ENCODE measurements at places on chromosomes 3 and 15.
A peak's percentile ranks its signal among the peaks of the same experiment; 100 is the strongest.

GRCh38 chr3:111547631-111548030, 5.6 kb downstream of the CD96 start:
- DNase-seq, result peak; percentile 90

DNA sequence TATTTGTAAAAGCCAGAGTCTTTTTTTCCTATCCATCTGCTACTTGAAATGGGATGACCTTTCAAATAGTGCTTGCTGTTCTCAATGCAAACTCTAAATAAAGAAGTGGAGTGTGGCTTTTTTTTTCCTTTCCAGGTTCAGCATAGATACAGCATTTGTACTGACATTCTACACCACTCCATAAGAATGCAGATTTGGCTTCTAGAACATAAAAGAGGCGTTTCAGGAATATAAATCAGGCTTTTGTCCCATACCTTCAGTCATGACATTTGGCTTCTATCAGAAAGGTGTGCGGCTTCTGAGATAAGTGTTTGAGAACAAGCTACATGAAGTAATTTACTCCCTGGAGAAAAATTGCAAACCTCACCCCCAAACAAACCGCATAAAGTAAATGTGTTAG, 553.1 kb downstream of the FHIT start:
- DNase-seq, result no peak

DNA sequence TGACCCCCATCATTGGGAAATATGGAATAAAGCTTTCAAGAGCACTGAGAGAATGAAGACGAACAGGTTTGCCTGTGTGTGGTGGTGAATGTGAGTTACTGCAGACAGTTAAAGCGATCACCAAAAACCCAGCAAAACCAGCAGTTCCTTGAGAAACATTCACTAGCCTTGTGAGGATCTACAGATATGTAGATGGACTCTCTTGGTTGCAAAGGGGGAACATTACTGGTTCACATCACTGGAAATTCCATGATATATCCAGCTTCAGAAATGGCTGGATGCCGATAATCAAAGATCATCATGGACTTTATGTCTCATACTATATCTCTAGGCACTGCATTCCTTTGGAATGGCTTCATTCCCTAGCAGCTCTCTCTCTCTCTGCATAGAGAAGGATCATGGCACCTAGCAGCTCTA, 10.2 kb upstream of the HERC1 start:
- no peak for DNase-seq

GRCh38 chr15:34652726-34653033, 69.2 kb upstream of the GOLGA8B start:
- no peak for DNase-seq

- DNase-seq, result peak; percentile 92
These were observed 18.8 kb downstream of the HEMK1 start for GRCh38 chr3:50587806-50588758.

GRCh38 chr3:77526573-77527113, 486.7 kb downstream of the ROBO2 start:
- no peak for DNase-seq

DNA sequence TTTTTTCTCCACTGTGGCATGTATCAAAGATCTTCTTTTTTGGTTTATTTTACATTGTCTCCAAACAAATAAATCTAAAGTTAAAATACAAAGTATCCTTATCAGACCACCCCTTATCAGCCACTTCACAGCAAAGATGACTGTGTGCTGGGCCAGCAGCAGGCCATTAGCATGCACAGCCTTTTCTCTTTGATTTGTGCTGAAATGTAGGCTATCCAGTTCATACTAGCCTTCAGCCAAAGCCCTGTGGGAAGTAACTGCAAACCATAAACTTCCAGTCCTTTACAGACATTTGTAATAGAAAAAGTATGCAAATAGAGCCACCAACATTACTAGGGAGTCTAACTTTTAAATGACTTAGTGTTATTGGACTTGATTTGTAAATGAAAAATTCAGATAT, 816.3 kb downstream of the FHIT start:
- no peak for DNase-seq

DNA sequence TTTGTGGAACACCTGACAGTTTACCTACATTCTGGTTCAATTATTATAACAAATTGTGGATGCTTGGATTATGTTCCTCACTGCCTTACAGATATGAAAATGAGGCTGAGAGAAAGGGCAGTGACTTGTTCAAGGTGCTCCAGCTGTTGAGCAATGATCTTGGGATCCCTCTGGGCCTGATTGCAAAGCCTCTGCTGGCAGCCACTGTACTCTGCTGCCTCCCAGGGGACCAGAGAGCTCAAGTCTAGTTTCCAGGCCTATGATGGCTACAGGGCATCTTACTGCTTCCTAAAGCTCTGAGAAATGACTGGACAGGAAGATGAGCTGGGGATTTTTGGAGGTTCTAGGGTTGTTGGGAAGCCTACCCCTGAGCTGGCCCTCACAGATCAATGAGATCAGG, 2.3 kb upstream of the SHC4 start:
- DNase-seq, result peak; percentile 52

DNA sequence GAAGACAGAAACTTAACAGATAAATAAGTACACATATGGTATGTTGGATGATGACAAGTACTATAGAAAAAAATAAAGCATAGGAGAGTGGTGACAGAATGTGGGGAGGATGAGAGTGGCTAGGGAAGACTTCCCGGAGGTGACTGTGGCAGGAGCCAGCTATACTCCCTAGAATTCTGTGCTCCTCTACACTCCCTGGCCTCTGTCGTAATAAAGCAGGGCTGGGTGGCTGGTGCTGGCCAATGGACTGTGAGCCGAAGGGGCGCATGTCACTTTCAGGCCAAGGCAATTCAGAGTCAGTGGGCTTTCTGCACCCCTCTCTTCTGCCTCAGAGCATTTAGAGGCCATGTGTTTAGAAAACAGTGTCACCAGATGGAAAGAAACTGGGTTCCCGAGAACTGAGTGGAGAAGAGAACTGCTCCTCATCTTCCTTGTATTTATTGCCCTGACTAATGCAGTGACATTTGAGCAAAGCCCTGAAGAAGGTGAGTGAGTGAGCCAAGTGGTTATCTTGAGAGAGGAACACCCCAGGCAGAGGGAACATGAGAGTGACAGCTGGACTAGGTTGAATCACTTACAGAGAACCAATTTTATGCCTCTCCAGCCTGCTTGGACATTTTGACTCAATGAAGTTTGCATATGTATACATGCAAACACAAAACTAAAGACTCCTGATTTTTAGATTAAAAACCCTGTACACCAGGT, 5.2 kb upstream of the VPS8 start:
- no peak for DNase-seq

DNA sequence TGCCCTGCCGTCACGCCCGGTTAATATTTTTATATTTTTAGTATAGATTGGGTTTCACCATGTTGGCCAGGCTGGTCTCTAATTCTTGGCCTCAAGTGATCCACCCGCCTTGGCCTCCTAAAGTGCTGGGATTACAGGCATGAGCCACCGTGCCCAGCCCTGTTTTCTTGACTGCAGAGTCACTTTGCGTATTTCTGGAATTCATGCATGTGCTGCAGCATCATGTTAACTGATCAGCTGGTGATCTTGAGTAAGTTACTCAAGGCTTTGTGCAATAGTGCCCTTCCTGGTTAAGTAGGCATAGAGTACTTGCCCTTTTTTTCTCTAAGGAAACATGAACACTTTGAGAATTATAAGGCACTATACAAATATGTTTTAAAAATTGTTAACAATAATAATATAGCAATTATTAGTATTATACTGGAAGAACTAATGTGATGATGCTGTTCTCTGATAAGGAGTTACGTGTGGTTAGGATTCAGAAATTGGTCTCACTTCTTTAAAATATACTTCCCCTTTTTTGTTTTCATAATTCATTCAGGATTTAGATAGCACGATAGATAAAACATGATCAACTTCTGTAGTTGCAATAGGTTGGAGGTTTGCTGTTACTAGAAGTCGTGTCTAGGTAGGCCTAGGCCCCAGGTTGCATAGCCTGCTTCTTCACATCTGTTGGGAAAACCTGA, 33.6 kb downstream of the GPR171 start:
- no peak for DNase-seq

GRCh38 chr3:127107491-127108375, 85.2 kb upstream of the PRR23E start:
- DNase-seq, result no peak

DNA sequence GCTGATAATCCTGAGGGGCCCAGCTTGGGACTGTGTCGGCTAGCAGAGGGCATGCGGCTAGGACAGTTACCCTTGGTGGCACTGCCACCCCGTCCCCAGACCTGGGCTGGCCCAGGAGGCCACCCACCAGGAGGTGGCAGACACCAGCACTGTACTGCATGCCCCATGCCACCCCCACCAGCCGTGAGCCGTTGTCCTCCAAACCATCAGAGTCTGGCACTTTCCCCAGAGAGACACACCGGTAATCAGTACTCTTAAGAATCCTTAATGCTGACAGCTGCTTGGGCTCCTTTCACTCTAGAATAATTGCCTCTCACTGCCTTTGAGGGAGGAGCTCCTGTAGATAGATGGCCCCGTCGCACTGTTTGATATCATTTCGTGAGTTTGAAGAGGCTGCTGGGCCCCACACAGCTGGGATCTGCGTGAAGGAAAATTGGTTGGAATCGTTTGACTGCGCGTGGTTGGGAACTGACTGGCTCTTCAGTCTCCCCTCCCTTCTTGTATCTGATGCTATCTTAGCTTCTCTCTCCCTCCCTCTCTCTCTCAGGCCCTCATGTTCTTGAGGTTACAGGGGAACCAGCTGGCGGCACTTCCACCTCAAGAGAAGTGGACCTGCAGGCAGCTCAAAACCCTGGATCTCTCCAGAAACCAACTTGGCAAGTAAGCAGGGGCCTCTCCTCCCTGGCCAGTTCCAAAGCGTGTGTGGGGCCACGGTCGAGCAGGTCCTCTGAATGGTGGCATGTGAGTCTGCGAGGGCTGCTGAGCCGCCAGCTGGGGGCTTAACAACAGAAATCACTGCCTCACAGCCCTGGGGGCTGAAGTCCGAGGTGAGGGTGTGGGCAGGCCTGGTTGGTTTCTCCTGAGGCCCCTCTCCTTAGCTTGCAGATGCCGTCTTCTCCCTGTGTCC, 94.9 kb downstream of the LRRK1 start:
- DNase-seq, result no peak

DNA sequence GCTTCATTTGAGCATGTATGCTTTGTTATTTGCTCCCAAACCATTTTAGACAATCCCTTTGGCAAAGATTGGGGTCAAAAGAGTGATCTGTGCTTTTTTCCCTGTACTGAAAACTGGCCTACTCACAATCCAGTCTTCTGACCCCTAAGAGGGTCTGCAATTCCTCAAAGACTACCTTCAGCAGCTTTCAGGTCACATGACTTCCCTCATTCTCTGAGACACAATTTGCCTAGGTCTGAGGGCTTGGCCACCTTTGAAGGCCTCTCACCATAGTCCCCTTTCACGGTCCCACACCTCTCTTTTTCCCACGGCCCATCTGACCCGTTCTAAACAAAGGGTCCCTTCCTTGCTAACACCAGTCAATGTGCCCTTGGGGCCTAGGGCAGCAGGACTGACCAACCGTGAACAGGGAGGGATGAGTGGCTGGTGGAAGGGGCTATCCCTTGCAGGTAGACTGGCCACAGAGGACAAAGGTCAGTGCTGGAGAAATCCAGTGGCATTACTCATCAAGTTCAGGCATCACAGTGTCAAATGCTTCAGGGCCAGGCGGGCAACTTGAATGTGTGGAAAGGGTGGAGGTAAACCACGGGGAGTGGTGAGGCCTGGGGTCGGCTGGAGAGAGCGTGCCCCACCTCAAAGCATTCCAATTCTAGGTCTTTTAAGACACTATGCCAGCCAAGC, 10.8 kb downstream of the RASL12 start:
- no peak for DNase-seq

DNA sequence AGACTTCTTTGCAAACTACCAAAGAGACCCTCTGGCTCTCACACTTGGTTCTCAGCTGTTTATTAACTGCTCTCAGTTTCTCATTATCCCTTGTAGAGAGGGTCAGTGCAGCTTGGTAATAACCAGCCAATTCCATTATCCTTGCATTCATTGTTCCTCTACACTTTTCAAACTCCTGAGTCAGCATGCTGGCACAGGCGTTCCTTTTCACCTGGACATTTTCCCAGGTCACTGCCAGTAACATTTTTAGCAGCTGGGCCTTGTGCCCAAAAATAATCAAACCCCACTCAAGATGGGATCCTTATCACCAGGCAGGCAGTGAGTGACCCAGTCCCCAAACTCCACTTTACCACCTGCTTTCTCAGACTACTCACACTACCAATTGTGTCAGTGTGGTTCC, 4.8 kb upstream of the SUMF1 start:
- no peak for DNase-seq

Data from activated CD4-positive, alpha-beta T cell treated with anti-CD3 and anti-CD28 coated beads, Interleukin-2, Interleukin-4, amounts not matched to agents 100 ng/mL and 50 ng/mL, durations not matched to agents 16 hours and 8 hours (primary cell).